CMK (cell line): ENCODE measurements at places on chromosomes 12 and 14.

GRCh38 chr12:95848575-95849388 is 10.0 kb upstream of the SNRPF start:
- no peak for DNase-seq

- DNase-seq, result no peak
Observed at GRCh38 chr12:123199936-123200335, 33.0 kb downstream of the MPHOSPH9 start.

DNA sequence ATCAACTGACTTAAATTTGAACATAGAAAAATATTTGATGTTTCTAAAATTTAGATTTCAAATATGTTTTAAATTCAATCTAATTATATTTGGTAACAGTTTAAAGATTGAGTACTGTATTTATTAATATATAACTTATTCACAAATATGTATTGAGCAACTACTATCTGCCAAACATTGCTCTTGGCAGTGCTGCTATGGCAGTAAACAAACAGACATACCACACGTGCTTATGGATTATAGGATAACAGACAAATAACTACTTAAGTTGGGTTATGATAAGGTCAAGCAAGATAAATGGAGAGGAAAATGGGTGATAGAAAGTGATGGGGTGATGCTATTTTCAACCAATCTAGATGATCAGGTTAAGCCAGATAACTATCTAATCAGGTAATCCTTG is 538.1 kb downstream of the C12orf50 start:
- no peak for DNase-seq

DNA sequence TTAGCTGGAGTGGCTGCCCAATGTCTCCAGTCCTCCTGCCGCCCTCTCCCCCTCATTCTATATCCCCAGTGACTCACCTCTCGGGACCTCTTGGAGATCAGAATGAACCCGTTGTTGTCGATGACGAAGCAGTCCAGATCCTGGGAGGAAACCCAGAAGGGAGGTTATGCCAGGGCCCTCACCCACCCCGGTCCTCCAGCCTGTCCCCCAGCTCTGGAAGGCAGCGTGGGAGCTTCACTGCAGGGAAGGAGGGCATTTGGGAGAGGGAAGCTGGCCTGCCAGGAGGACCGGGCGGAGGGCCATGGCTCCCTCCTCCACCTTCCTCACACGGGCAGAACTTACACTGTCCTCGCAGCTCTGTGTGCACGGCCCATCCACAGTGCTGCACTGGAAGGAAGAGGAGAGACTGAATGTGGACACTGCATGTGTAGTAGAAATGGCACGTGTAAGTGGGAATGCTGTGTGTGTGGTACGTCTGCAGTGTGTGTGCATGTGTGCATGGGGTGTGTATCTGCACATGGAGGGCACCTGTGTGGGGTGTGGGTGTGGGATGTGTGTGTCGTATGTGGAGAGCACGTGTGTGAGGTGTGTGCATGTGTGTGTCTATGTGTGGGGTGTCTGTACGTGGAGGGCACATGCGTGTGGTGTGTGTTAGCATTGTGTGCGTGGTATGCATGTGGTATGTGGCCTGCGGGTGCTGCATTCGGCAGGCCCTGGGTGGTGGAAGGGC is 10.0 kb upstream of the LRTM2 start:
- no peak for DNase-seq

DNA sequence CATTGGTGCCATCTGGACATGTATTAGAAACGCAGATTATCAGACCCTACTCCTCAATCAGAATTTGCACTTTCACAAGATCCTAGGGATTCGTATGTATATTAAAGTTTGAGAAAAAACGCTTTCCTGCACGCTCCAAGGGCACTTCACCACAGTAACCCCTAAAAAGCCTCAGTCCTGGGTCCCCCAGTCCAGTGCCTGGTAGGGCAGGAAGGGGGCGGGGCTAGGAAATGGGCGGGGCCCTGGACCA is 369 bp downstream of the DEPDC4 start:
- DNase-seq, result no peak
